ENCODE measurements at places on chromosomes 12 and 14.
A peak's percentile ranks its signal among the peaks of the same experiment; 100 is the strongest.

DNA sequence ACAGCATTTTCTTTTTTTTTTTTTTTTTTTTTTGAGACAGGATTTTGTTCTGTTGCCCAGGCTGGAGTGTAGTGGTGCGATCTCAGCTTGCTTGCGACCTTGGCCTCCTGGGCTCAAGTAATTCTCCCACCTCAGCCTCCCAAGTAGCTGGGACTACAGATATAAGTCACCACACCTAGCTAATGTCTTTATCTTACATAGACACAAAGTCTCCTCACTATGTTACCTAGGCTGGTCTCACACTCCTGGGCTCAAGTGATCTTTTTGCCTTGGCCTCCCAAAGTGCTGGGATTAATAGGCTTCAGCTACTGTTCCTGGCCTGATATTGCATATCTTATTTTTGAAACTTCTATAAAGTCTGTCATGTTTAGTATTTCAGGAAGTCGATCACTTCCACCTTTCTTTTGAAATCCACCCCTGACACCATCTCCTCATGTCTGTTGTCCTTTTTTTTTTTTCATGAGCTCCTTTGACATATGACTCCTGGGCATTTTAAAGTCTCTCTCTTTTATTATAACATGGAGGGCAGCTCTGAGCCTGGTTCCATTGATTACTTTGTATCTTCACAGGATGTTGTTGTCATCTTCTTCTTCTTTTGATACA is 5.9 kb upstream of the A2ML1 start:
- no peak for DNase-seq

GRCh38 chr12:28027947-28028724 is 55.6 kb upstream of the PTHLH start:
- DNase-seq, result no peak

- no peak for DNase-seq
Measured at GRCh38 chr14:72948481-72949138, 22.3 kb downstream of the DCAF4 start.

- no peak for DNase-seq
Measured at GRCh38 chr14:64549791-64550620, at the start of gene PPP1R36. TSS of gene PPP1R36 (plus strand) at chr14:64549961. CDS start at chr14:64549998, 37 bp downstream.

GRCh38 chr12:99959549-99960170 is 25.1 kb downstream of the ANKS1B start:
- DNase-seq, result no peak

DNA sequence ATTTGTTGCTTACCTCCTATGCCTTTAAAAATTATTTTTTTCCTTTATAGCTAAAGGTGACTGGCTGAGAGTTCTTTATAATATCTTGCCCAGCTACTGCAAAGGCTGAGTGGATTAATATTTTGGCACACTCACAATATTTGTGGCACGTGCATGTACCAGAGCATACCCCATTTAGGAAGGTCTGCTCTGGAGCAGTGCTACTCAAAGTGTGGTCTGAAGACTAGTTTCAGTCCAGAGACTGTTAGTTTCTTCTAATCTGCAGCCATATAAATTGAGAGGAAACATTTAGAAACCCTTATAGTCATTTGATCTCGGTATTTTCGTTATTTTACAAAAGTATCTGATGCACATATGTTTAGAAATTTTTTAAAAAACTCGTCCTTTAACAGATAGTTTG is 51.0 kb downstream of the IFT81 start:
- no peak for DNase-seq

DNA sequence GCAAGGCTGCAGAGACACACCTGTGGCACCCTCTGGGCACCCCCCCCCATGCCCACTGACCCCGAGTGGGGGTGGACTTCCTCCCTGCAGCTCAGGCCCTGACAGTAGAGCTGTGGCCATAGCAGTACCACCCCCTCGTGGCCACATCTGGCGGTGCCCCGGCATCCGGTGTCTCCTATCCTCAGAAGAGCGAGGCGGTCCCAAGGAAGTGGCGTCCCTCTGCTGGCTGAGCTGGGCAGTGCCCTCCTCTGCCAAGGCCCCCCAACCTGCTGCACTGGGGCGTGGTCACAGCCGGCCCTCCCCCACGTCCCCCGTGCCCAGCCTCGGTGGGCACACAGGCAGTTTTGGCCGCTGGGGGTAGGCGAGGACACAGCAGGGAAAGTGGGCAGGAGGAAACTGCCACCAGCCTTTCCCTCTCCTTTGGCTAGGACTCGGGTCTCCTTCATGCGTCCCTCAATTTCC is 6.0 kb upstream of the SLC6A12 start:
- peak; percentile 84 for DNase-seq

- no peak for DNase-seq
Measured at GRCh38 chr14:104980611-104981531, 2.7 kb upstream of the AHNAK2 start.

GRCh38 chr14:38184132-38184531 is 23.6 kb upstream of the SSTR1 start:
- no peak for DNase-seq

- DNase-seq, result no peak
Measured at GRCh38 chr14:32417956-32418552, 89.0 kb downstream of the AKAP6 start.

GRCh38 chr12:48997719-48998496 is 1.3 kb downstream of the DDN start:
- DNase-seq, result no peak

GRCh38 chr12:68497702-68498101 is 113.0 kb upstream of the RAP1B start:
- no peak for DNase-seq

- DNase-seq, result no peak
Measured at GRCh38 chr12:55745361-55746173, 2.6 kb downstream of the GDF11 start.

- no peak for DNase-seq
Measured at GRCh38 chr12:119399301-119399700, 64.8 kb downstream of the CCDC60 start.

DNA sequence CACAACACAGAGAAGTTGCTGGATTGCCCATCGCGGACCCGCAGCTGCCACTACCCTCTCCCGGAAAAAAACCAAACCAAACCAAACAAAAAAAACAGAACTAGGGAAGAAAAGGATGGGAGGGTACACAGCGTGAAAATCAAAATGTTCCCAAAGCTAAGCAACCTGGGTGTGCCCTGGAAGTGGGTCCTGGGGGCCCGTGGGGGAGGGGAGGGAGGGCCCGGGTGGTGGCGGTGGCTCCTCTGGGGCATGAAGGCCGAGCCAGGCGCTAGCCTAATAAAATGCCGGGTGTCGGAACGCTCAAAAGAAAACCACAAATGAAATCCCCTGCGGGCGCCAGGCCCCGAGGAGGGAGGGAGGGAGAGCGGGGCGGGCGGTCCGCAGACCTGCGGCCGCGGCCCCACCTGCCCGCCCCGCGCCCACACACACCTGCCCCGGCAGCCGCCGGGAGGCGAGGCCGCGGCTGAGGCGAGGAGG is 787 bp downstream of the HECTD4 start:
- DNase-seq, result no peak

- DNase-seq, result no peak
Measured at GRCh38 chr12:116636608-116637519, 77.7 kb downstream of the MAP1LC3B2 start.

Data from iPS DF 6.9 (cell line).